ENCODE measurements at places on chromosomes 6 and 20.
A peak's percentile ranks its signal among the peaks of the same experiment; 100 is the strongest.

DNA sequence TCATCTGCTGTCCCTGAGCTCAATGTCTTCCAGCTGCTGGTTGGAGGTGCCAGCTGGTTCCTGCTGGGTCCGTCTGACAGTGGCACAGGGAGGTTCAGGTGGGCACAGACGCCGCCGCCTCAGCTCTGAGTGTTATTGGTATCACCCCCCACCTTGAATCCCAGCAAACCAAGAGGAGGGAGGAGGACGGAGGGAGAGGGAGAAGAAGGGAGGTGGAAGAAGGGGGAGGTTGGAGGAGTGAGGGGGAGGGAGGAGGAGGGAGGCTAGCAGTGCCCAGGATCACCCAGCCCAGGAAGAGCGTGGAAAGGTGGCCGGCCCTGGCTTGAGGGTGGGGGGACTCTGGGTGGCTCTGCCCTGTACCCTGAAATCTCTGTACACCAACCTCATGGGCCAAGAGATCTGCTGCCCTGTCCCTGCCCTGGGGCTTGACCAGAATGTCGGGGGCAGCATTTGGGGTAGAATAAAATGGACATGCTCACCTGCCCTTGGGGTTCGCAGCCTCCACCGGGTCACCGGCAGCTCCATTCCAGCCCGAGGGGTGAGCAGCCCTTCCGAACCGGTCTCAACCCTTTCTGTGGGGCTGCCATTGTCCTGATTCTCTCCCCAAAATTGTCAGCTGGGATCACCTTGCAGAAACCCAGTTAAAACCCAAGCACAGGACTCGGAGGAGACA lies 17.1 kb downstream of the NTSR1 start:
- no peak for DNase-seq

DNA sequence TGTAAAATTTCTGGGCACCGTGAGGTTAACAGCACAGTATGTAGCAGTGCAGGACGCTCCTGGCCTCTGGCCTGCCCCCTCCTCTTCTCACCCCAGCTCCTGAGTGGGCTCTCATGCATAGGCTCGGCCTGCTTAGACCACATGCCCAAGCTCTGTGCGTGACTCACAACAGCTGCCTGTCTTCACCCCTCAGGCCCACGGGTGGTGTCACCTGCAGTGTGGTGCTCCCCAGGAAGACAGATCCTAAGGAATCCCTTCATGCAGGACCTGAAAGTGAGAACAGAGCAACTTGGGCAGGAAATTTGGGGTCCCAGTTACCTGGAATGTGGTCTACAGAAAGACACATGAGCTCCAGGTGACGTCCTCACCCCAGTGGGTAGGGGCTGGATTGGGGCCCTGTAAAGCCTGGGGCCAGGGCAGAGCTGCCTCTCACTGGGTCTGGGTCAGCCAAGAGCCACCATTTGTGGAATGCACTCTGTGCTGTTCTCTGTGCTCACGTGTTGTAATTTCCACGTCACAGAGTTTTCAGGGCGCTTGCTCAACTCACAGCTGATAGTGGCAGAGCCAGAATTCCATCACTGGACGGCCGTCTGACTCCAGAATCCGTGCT lies 37.0 kb upstream of the PXDC1 start:
- no peak for DNase-seq

GRCh38 chr6:130869681-130870080 lies 42.5 kb downstream of the SMLR1 start:
- DNase-seq, result no peak

DNA sequence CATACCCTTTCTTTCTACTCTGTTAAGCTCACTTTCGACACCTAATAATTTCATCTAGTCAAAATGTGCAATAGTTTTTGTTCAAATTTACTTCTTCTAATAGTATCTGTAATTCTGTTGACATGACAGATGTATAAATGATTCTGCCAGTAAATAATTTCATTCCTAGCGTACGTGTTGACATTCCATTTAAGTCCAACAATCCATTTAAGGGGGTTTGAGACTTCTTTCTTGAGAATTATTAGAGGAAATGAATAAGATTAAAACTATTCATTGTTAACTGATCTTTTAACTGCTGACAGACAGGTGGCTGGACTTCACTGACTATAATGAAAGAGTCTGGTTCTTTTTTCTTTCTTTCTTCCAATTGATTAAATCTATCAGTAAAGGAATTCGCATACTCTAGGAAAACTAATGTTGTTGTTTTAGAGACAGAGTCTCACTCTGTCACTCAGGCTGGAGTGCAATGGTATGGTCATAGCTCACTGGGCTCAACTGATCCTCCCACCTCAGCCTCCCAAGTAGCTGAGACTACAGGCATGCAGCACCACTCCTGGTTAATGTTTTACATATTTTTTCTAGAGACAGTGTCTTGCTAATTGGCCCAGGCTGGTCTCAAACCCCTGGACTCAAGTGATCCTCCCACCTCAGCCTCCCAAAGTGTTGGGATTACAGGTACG lies 55.9 kb downstream of the MAP3K5 start:
- DNase-seq, result no peak

DNA sequence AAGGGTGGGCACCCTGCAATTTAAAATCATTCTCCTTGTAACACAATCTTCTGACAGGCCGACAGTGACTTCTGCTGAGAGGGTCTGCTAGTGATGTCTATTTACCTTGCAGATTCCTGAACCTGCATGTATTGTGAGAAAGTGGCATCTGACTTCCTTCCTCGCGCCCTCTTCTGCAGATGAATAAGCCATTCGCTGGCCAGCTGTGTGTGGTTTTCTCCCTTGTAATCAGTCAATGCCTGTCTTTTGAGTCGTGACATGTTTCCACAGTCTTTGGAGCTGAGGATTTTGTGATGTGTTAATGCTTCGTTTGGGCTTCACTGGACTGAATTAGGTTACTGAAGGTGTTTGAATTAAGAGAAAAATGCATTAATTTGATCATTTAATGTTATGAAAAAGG lies 125.3 kb downstream of the GRM1 start:
- no peak for DNase-seq

GRCh38 chr20:35826397-35826998 lies 54.7 kb downstream of the PHF20 start:
- DNase-seq, result no peak

DNA sequence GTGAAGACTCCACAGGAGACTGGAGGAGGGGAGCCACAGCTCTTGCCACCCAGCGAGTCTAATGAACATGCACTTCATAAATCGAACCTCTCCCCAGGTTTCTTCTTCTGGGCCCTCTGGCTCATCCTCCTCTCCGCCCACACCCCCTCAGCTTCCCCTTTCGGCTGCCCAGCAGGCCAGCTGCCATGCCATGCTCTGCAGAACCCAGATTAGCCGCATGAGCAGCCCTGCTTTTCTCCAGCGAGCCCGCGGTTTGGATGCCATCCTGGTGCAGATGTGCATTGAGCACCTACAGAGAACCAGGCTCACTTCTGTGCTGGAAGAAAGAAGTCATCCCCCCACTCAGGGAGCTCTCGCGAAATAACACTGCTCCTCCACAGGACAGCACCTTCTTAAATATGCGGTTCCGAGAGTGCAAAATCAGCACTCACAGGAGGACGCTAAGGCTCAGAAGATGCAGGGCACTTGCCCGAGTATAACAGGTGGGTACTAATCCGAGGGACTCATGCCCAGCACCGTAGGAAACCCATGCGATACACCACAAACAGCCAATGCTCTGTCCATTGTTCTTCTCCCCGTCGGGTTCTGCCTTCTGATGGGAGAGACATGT lies 143.0 kb upstream of the THBS2 start:
- DNase-seq, result no peak

GRCh38 chr20:24096864-24097450 lies 108.4 kb upstream of the GGTLC1 start:
- no peak for DNase-seq

DNA sequence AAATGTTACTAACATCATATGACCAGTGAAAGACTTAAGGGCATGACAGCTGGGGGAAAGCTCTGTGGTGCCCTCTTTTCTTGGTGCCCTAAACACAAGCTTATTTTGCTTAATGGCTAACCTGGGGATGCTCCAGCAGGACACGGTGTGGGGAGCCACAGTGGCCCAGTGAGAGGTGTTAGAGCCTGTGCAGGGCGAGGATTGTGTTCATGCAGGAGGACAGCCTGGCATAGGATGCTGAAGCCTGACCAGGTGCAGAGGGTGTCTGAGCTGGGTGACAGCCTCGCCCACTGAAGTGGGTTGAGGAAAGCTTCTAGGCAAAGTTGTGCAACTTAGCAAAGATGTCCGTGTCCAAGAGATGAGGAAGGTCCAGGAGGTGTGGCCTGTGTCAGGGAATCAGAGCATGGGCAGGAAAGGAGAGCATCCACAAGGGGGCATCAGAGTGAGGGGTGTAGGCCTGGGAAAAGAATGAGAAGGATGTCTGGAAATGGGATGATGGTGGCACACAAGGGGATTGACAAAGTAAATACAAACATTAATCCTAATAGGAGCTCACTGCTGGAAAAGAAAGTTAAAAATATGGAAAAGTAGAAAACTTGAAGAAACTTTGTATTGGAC lies 33.9 kb downstream of the SLC17A4 start:
- no peak for DNase-seq

- DNase-seq, result no peak
Measured at GRCh38 chr6:161068321-161068741, 76.8 kb downstream of the MAP3K4 start.

GRCh38 chr6:109488001-109488400 lies 5.0 kb upstream of the ZBTB24 start:
- no peak for DNase-seq

- DNase-seq, result no peak
Measured at GRCh38 chr6:133891927-133892812, 3.3 kb downstream of the TCF21 start.

DNA sequence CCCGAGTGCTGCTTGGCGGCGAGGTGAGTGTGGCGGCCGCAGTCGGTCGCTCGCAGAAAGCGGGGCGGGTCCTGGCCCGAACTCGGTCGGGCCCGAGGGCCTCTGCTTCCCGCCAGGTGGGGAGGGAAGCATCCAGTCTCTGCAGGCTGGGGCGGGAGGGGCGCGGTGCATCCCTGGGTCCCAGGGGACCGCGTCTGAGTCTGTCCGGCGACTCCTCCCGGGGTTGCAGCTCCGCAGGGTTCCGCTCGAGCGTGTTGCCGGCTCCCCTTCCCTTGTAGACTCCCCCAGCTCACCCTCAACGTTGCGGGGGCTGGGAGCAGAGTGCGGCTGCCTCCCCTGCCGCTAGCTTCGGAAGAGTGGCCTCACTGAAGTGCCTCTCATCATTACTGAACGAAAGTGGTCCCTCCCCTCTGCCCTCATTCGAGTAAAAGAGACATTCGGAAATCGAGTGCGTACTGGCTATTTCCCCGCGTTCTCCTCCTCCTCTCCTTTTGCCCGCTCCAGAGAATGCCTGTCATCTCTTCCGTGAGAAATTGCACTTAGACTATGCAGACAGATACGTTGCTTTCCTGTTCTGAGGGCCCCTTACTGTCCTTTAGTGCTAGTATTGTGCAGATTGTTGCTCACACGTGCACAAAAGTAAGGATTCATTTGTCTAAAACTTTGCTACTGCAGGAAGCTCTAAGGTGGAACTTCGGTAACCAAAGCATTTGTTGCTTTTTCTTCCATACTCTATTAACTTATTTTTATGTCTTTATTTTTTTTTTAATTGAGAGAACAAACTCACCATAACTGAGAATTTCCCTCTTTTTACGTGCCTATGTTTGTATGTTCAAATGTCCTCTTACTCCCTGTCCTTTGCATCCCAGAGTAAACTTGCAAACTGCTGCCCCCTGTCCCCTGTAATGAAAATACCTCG lies 751 bp downstream of the MAP3K4 start:
- peak; percentile 40 for DNase-seq

- DNase-seq, result no peak
Measured at GRCh38 chr6:115905471-115905870, 155.2 kb downstream of the FRK start.

DNA sequence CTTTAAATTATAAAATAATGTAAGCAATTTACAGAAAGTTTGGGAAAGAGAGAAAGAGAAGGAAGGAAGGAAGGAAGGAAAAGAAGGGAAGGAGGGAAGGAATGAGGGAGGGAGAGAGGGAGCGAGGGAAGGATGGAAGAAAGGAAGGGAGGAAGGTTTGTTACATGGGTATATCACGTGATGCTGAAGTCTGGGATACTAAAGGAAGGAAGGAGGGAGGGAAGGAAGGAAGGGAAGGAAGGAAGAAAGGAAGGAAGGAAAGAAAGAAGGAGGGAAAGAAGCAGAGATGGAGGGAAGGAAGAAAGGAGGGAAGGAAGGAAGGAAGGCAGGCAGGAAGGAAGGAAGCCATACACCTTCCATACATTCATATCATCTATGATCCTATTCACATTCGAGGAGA lies 48.9 kb upstream of the GCM1 start:
- DNase-seq, result no peak

DNA sequence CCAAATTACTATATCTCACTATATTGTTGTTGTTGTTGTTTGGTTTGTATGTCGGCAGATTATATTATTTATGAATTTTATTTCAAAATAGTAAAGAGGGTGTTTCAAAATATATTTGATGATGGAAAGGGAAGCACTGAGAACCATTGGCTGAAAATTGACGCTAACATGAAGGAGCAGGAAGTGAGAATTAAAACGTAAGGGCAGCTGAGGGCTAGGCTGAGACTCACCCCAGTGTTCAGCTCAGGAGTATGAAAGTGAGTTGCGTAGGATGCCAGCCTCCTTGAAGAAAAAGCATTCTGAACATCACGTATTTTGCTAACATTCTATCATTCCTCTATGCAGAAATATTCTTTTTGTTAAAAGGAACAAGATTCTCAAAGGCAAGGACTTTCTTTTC lies 10.7 kb upstream of the IPCEF1 start:
- DNase-seq, result no peak

GRCh38 chr20:6007529-6008103 lies 46.2 kb downstream of the LRRN4 start:
- DNase-seq, result no peak

GRCh38 chr6:135305684-135306083 lies 124.6 kb downstream of the MYB start:
- DNase-seq, result no peak

- peak; percentile 97 for DNase-seq
Measured at GRCh38 chr6:3258720-3259490, at the start of gene PSMG4. PSMG4 (plus strand) TSS chr6:3258947; CDS start chr6:3259023, 76 bp downstream.

DNA sequence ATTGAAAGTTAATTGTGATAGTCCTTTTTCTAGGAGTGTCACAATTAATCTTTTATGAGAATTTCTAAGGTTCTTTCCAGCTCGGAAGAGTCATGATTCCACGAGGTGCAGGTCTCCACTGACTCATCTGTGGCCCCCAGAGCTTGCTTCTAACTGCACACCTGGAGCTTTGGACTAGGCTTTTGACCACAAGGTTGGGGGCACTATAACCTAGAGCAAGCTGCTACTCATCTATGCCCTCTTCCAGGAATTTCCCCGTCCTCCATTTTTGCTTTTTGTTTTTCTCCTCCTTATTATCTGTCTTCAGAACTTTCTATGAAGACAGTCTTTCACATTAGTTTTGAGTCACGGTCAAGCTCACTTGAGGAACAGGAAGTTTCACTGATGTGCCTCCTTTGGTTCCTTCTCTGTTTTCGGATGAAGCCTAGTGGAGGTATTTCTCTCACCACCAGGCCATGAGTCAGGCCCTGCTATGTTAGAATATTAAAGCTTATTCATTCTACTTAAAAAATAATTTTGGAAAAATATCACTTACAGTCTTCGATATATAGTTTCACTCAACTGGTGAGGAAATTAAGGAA lies 119.2 kb upstream of the INSM1 start:
- no peak for DNase-seq

GRCh38 chr6:142395768-142396231 lies 94.0 kb downstream of the ADGRG6 start:
- DNase-seq, result no peak
